ENCODE measurements at places on chromosomes 12 and 14. TPM values are rescaled to one million over a fixed set of nuclear protein-coding genes. Genes with fewer than 3 reads are reported as not detected.

NXPH4 gene
- 6.7 TPM for polyA plus RNA-seq

ATP23 gene
- 4.3 TPM for polyA plus RNA-seq

RASSF9 gene
- 1.1 TPM for polyA plus RNA-seq

PACS2 gene
- 10.0 TPM for polyA plus RNA-seq

PLEKHH1 gene
- polyA plus RNA-seq: not detected

KRT71 gene
- not detected for polyA plus RNA-seq

YY1 gene
- polyA plus RNA-seq: 38.2 TPM

OAS2 gene
- 0.56 TPM for polyA plus RNA-seq
